Type B pancreatic cell (in vitro differentiated cells): ENCODE measurements at places on chromosomes 13 and 19. TPM values are rescaled to one million over a fixed set of nuclear protein-coding genes. Genes with fewer than 3 reads are reported as not detected.

GRCh38 chr13:26348966-26349365, 95.0 kb downstream of the CDK8 start:
- no peak for DNase-seq

DNA sequence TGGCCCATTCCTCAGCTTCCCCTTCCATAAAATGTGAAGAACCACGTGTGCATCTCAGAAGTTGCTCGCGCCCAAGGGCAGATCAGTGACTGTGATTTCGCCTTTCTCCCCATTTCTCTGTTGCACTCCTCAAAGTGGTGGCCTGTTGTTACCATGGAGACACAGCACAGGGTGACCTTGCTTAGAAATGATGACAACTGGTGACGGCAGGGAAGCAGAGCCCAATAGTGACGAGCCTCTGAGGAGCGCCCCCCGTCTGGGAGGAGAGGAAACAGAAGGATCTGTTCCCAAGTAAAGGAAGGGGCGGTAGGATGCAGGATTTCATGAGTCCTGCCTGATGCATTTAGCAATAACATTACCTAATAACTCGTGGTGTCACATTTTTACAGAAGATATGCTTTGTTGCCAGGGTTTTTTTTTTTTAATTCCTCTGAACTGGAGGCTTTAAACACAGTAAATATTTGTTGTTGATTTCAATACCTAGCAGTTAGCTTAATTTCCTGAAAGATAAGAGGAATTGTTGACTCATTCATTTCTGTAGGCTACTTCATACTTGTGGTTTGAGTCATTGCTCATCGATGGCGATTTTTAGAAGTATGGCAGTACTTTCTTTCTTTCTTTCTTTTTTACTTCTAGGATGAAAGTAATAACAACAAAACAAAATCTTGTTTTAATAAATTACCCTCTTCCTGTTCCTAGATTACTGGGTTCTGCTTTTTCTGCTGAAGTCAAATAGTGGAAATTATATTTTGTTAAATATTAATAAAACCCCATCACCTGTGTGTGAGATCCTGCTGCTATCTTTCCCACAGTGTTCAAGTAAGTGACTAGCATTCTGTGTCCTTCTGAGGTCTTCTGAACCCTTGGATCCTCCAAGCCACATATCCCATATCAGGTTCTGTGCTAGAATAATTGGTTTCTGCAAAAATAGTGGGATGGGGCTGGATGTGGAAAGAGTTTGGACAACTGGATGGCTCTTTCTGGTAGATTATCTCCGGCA, 36.0 kb downstream of the MBNL2 start:
- DNase-seq: no peak

- no peak for DNase-seq
Observed at GRCh38 chr13:96041326-96042110, 11.7 kb downstream of the UGGT2 start.

DNA sequence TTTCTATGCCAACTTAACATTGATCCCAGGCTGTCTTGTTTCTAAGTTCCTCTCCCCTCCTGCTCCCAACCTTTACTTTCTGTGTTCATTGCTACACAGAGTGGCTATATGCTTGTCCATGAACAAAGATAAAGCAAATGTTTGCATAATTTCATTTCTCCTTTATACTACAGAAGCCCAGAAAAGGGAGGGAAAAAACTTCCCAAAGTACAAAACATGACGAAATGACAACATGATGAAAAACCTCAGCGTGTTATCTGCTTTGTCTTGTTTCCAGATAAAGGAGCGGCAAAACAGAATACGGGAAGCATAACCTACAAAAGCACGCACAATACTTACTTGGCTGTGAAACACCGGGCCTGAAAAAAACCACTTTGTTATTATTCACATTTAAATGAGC, 336.8 kb downstream of the DNAJC15 start:
- DNase-seq: no peak

- no peak for DNase-seq
Observed at GRCh38 chr19:16139752-16140151, 3.7 kb upstream of the HSH2D start.

DNA sequence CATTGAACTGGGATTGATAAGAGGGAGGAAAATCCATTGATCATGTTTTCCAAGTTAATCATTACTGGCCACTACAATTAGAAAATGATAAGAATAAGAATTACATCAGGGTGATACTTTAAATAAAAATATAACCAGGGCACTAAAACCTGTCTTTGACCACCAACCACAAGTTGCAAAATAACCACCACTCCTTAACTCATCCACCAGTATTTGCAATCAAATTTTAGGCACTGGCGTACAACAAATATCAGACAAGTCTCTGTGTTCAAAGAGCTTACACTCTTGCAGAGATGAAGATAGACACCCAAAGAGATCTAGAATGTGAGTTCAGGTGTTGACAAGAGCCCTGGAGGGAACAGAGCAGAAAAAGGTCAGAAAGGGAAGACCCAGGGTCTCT, 514 bp downstream of the CEACAM3 start:
- no peak for DNase-seq

DNA sequence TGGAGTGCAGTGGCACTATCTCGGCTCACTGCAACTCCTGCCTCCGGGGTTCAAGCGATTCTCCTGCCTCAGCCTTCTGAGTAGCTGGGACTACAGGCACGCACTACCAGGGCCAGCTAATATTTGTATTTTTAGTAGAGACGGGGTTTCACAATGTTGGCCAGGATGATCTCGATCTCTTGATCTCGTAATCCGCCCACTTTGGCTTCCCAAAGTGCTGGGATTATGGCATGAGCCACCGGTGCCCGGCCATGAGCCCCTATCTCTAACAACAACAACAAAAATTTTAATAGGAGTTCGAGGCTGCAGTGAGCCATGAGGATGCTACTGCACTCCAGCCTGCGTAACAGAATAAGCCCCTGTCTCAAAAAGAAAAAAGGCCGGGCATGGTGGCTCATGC, 5.0 kb downstream of the AP1M2 start:
- DNase-seq: no peak

DNA sequence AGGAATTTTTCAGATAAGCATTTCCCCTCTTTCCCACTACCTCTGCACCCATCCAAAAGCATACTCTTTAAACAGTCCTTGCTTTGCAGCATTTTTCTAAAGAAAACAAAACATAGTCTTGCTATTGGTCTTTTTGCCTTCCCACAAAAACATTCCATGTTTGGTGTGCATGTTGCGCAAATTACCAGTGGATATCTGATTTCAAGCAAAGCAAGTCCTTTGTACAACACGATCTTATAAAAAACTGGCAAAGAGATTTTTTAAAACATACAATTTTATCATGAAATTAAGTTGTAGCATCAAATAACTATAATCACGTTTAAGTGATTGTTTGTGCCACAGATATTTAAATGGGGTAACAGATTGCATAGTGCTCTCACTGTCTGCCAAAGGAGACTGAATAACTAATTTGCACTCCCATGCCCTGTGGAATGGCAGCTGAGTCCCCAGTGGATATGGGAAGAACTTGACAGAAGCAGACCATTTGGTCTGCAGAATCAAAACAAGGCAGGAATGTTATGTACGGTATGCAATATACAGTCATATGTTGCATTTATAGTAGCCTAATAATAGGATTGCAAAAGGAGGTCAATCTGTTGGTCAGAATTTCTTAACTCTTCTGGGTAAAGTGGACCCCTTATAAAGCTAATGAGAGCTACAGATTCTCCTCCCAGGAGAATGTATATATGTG, 285.7 kb downstream of the TBC1D4 start:
- no peak for DNase-seq

DNA sequence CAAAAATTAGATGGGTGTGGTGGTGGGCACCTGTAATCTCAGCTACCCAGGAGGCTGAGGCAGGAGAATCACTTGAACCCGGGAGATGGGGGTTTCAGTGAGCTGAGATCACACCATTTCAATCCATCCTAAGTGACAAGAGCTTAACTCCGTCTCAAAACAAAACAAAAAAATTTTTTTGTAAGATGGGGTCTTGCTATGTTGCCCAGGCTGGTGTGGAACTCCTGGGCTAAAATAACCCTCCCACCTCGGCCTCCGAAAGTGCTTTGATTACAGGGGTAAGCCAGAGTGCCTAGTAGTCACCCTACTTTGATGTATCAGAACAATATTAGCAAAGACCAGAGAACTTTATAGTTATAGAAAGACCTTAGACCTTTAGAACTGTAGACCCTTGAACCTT, 7.9 kb downstream of the SPTBN4 start:
- no peak for DNase-seq

DNA sequence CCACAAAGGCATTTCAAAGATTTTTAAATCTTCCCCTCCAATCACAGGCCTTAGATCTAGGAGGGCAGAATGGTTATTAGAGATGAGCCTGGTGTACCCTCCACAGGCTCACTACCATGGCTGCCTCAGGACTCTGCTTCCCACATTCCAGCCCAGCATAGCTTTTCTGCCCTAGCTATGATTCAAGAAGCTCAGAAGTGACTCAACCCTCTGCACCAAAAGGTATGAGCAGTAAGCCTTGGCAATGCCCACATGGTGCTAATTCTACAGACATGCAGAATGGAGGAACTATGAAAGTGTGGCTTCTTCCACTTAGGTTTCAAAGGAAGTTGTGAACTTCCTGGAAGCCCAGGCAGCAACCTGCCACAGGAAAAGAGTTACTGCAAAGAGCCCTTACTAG, 786.2 kb downstream of the SLITRK6 start:
- no peak for DNase-seq

DNA sequence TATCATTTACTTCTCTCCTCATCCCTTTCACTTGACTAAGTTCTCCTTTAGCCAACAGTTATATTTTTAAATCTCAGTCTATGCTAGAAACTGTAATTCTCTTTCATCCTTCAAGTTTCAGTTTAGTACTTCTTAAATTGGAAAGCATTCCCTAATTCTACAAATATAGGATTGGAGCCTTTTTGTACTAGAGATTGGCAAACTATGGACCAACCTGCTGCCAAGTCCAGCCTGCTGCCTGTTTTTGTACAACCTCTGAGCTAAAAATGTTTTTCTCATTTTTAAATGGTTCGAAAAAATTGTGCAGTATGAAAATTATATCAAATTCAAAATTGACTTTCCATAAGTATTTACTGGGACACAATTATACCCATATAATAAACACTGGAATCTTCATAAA, 1381.5 kb upstream of the SPRY2 start:
- no peak for DNase-seq

GRCh38 chr19:35021016-35021415, 9.3 kb upstream of the SCN1B start:
- no peak for DNase-seq

Gene ZNF564
- 11.0 and 14.5 TPM in 2 replicates for total RNA-seq

Gene MCF2L
- 37.3 and 46.9 TPM in 2 replicates for total RNA-seq

Gene XAB2
- 38.5 and 46.5 TPM in 2 replicates for total RNA-seq

Gene PSG7
- total RNA-seq: not detected in 2 replicates

Gene MAP2K2
- 144 TPM in 2 replicates for total RNA-seq

Gene TNFRSF19
- total RNA-seq: 60.6 and 64.4 TPM in 2 replicates
